Renal pelvis (tissue), 12 donors: ENCODE measurements at places on chromosomes 5 and 9.

DNA sequence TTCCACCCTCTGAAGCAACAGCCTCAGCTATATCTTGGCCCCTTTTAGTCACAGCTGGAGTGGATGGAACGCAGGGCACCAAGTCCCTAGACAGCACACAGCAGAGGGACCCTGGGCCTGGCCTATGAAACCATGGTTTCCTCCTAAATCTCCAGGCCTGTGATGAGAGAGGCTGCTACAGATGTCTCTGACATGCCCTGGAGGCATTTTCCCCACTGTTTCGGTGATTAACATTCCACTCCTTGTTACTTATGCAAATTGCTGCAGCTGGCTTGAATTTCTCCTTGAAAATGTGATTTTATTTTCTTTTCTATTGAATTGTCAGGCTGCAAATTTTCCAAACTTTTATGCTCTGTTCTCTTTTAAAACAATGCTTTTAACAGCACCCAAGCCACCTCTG lies 384.8 kb downstream of the PRR16 start:
- no peak for DNase-seq

- no peak for DNase-seq
Measured at GRCh38 chr9:72695365-72695764, 174.0 kb downstream of the TMC1 start.

- no peak for DNase-seq
Measured at GRCh38 chr5:65672796-65673195, 48.0 kb downstream of the SHLD3 start.

GRCh38 chr9:126533926-126534310 lies 79.8 kb upstream of the LMX1B start:
- DNase-seq: no peak

GRCh38 chr5:69454460-69455249 lies 37.9 kb upstream of the OCLN start:
- DNase-seq: no peak

GRCh38 chr9:97502984-97503861 lies 1.8 kb downstream of the TMOD1 start:
- DNase-seq: no peak

DNA sequence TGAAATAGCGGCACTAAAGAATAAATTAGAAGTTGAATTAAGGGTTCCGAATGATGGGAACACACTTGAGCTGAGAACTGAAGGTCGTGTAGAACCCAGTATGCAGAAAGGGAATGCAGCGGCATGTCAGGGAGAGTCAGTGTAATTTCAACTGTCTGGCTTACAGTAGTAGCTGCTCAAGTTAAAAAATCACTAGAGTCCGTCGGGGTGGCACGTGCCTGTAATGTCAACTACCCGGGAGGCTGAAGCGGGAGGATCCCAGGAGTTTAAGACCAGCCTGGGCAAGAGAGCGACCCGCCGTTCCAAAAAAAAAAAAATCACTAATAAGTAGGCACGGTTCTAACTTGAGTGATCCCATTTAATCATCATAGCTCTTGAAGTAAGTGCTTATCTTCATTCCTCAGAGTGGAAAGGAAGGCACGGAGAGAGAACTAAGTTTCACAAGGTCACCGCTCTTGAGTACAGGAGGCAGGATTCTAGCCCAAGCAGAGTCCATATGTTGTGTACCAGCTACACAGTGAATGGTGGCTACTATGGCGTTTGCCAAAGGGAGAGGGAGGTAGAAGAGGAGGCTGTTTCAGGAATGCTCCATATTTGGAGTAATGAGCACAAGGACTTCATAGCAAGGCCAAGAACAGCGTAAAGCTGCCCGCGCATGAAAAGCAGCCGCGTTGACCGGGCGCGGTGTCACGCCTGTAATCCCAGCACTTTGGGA lies 831 bp downstream of the RMRP start:
- DNase-seq: no peak

DNA sequence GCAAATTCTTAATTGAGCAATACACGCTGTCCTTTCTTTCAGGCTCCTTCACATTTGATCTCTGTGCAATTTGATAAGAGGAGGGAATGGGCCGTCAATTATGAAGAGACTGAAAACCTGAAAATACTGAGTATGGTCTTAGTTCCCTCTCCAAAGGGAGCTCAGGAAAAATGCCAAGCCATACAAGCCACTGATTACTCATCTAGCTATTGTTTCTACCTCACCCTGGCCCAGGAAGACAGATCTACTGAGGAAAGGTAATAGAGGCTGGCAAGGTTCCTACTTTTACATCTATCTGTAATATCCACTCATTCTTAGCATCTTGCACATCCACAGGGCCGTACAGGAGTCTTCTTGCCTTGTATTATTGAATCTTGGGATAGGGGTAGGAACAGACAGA lies 23.7 kb upstream of the TNC start:
- DNase-seq: no peak

GRCh38 chr5:67299231-67299735 lies 102.7 kb upstream of the CD180 start:
- DNase-seq: no peak

DNA sequence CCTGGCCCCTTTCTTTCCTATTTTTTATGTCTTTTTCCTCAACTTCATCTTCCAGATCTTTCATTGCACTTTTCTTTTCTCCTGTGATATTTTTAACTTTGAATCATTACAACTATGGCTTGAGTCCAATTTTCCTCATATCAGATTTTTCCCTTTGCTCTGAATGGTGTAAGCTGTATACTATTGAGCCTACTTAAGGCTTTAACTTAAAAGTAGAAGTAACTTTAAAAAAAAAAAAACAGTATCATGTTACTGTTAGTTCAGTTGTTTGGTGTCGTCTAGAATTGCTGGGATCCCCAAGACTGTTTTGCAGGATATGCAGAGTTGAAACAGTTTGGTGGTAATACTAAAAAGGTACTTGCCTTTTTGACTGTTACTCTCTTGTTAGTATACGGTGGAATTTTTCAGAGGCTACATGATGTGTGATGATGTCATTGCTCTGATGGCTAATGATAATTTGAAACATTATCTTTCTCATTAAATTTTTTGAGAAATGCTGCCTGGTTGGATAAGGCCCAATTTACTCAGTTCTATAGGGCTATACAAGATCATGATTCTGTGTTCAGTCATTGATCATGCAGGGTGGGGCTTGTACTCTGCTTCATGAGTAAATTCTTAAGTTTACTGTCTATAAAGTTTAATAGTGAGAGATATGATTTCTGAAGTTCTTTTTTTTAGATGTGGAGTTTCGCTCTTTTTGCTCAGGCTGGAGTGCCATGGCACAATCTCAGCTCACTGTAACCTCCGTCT lies 8.8 kb downstream of the NAA35 start:
- DNase-seq: no peak

DNA sequence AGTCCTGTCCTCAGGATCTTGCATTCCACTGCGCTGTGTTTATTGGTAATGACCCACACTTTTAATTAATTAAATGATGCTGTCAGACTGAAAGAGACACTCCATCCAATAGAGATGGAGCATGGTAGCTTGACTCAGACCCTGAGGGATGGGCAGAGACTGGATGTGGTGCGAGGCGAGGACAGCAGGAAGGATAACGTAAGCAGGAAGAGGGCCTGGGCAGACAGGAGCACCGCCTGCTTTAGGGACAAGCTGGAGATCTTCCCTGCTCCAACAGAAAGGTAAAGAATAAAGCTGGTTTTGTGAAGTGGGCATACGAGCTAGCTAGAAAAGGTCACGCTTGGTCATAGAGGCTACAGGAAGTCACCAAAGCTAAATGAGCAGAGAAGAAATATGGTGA lies 3.6 kb upstream of the DOCK8 start:
- DNase-seq: no peak

DNA sequence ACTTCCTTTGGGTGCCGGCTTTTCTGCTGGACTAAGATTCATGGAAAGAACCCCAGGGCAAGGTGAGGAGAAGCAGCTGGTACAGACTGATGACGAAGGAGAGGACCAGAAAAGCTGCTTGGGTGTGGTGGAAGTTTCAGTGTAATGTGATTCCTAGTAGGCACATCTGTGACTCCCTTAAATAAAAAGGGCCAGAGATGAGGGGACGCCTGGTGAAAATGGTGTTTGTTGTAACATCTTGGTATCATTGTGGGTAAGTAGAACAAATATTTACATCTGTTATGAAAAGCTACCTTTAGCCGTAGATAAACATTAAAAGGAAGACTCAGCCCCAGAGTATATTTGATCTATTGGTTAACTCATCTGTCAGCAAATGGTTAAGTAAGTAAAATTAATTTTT lies 33.8 kb downstream of the OTULINL start:
- no peak for DNase-seq

GRCh38 chr9:69223605-69224004 lies 49.5 kb downstream of the TJP2 start:
- peak; percentile 26 for DNase-seq

DNA sequence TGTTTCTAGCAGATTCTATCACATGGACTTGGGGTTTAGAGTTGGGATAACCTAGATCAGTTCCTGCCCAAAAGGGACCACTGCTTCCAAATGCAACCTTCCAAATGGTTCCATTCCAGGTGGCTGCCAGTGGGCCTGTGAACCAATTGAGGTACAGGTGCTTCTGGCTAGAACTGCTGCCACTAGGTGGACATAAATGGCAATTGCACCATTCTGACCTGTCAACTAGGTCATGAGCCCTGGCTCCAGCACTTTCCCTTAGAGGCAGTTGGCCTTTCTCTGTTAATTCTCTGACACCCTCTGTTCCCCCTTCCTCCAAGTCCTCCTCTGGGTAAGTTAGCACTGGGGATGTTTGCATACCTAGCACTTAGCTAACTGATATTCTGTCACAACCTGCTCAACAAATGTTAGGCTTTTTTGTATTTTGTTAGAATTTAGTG lies 16.6 kb upstream of the HEMGN start:
- DNase-seq: no peak

DNA sequence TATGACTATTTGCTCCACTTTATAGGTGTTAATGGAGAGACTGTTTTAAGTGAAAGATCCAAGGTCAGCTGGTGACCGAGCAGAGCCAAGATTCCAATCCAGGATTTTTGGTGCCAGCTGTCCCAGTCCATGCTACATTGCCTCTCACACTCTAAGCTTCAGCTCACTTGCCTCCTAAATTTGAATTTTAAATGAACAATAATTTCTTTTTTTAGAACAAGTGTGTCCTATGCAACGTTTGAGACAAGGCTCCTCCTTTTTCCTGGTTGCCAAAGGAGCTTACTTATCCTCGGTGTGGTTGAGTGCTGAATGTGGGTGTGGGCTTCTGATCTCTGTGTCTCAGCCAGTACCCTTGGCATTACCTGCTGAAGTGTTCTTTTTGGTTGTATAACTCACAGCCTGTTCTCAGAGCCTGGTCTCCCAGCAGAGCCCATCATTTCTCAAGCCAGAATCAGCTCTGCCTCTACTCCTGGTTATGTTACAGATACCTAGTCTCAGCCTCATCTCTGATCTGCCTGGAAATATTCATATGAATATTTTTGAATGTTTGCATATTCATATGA lies 4.0 kb upstream of the PRRC1 start:
- no peak for DNase-seq

DNA sequence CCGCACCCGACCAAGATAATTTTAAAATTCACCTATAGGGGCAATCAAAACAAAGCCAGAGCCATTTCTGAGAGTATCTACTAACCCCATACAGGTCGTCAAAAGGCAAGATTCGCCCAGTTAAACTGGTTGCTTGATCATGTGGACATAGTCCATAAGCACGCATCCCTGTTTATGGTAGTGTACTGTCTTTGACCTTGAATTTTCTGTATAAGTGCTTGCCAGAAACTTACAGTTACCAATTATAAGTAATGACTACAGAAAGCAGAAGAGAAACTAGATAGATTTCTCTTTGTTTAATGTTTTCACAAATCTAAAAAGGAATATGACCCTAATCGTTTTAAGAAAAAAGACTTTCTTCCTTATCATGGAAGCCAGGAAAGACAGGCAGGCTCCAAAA lies 25.6 kb downstream of the SLC31A1 start:
- DNase-seq: no peak

DNA sequence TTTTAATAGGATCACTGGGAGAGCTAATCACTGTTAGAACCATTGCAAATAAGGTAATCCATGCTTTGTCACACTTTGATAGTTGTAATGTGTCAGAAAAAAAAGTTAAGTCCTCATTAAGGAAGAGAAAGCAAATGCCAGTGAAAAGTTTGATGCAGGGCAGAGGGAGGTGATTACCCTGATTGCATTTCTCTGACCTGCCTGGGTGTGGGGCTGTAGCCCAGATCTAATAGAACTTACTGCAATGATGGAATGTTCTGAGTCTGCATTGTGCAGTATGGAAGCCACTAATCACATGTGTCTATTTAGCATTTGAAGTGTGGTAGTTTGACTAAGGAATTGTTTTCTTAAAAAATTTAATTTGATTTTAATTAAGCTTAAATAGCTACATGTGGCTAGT lies 202.7 kb downstream of the ATP10B start:
- no peak for DNase-seq

DNA sequence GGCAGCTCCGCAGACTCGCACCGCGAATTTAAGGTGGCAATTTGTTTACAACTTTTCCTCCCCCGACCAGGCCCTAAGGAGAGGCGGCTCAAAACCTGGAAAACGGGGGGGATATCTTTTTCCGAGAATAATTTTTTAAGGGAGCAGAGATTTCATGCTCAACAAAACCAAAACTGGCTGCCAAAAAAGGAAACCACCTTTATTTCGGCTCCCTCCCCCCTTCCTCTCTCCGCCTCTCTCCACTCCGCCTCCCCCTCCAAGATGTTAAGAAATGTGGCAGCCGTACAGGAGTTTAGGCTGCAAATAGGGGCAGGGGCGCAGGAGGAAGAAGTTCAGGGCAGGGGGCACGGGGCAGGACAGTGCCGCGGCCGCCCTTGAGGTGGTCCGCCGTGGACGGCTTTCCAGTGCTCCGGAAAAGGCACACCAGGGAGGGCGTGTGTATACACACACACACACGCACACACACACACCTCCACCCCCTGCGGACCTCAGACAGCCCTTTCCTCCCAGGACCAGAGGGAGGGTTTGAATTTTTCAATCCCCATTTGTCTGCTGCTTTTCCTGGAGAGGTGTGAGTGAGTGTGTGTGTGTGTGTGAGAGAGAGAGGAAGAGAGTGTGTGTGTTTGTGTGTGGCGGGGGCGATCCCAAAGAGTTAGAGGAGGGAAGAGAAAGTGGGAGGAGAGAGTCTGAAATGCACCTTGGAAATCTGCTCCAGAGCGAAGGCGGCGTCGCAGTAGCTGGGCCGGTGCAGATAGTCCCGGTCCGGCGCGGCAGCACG lies 9.1 kb downstream of the PTCH1 start:
- DNase-seq: no peak

GRCh38 chr5:123035918-123036390 lies 571 bp downstream of the PPIC start:
- peak; percentile 41 for DNase-seq

DNA sequence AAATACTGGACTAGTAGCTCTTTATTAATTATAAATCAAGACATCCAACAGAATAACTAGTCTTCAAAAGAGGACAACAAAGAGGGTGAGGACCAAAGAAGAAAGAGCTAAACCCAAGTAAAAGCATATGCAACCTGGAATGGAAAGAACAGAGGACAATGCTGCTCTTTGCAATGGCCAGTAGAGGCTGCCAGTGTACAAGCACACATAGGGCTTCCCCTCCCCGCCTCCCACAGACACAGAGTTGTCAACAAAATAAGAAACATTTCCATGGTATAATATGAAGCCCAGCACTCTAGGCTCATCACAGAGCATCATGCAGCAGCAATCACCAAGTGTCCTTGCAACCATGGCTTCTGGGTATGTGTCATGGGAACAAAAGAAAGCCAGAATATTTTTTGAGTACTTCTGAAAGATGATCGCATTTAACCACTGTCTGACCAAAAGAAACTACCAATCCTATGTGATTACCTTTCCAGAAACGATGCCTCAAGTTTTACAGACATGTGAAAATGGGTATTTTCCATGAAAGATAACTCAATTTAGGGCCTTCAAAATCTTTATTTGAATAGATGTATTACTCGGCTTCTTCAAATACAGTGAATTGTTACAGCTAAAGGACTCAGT lies 58.1 kb downstream of the RFX3 start:
- peak; percentile 35 for DNase-seq

- peak; percentile 64 for DNase-seq
Measured at GRCh38 chr5:74848553-74849025, 17.6 kb downstream of the FAM169A start.
